ENCODE measurements at places on chromosomes 5 and 9. TPM values are rescaled to one million over a fixed set of nuclear protein-coding genes. Genes with fewer than 3 reads are reported as not detected.

DNA sequence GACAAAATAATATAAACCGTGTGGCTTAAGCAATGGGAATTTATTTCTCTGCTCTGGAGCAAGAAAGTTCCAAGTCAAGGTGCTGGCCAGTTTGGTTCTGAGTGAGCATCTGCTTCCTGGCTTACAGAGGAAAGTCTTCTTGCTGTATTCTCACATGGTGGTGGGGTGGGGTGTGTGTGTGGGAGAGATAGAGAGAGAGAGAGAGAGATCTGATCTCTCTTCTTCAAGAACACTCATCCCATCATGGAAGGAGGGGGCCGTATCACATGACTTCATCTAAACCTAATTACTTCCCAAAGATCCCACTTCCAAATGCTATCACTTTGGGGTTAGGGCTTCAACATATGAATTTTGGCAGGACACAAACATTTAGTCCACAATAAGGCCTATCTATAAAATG, 91.2 kb downstream of the PRR16 start:
- no peak for DNase-seq

DNA sequence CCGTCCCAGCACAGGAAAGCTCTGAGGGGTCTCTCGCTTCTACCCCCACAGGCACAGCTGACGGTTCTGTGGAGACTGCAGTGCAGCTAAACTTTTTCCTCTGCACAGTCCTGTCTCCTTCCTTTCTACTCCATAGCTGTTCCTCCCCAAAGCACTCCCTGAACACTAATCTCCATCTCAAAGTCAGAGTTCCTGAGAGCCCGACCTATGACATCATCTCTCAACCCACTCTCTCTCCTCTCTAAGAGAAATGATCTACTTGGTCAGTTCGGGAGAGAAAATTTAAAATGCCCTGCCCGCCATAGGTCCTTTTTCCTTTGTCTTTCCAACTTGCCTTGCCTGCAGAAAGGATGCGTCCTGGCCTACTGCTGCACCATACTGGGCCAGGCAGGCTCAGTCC, 90.6 kb downstream of the FANCC start:
- no peak for DNase-seq

DNA sequence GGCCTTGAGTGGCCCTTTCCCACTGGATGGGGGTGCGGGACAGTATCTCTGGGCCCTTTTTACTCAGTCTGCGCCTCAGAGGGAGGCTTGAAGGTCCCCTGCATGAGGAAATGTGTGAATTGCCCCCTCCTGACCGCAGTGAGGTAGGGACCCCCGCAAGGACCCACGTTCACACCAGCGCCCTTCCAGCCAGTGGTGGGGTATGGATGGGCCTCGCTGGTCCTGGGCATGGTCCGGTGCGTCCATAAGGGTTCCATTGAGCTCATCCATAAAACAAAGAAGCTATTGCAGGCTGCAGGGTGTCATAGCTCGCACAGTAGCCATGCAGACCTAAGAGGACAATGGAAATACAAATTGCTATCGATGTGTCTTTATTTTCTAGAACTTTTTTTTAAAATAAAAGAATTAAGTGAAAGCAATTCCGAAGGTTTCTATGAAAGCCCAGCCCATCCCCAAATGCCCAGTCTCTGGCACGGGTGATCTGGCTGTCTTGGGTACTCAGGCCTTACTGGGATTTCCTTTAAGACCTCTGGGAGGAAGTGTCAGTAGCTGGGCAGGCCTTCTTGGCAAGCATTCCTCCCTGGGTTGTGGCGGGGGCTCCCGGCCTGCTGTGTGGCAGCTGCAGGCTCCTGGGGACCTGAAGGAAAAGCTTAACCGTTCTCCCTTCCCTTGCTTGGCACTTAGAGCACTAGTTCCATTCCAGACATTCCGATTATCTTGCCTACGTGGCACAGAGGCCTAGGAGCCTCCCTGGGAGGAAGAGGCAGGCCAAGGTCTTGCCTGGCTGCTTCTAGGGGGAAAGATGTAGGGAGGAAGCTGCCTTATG, 1.5 kb upstream of the SEMA5A start:
- no peak for DNase-seq

The FCN1 gene
- total RNA-seq = 7.8 TPM

DNA sequence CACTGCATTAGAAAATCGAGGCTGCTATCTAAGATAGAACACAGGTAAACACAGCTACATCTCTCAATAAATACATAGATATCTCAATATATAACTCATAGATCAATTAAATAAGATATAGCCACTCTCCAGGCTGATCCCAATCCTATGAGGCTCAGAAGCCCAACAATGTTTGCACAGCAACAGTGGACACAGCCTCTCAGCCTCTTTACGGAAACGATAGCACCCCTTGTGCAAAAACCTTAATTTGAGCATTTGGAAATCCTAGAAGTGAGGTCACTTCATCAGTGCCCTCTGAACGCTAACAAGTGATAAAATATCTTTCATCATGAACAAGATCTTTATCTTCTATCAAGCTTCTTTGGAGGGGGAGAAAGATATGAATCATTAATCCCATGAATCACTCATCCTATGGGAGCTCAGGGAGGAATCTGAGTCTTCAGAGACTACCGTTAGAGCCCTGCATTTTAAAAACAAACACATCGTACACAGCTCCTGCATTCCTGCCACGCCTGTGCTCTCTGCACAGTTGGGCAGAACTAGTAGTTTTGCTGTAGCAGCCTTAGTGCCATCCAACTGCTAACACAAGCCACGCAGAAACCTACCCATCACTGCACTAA, 71.4 kb downstream of the MED27 start:
- no peak for DNase-seq

DNA sequence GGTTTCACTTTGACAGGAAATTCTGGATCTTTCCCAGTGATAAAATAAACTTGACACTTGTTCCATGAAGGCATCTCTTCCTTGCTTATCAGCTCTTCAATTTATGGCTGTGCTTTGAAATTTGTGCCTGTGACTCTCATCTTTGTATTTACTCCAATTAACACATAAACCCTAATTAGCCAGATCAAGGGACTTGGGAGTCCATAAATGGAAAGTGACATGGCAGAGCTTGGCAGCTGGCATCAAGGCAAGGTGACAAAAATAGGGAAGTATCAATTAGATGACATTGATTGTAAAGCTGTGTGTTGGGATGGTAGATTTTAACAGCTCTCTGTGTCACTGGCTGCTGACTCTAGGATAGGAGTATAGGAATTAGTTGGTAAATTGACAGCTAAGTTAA, 133.9 kb downstream of the PBX3 start:
- DNase-seq = no peak

DNA sequence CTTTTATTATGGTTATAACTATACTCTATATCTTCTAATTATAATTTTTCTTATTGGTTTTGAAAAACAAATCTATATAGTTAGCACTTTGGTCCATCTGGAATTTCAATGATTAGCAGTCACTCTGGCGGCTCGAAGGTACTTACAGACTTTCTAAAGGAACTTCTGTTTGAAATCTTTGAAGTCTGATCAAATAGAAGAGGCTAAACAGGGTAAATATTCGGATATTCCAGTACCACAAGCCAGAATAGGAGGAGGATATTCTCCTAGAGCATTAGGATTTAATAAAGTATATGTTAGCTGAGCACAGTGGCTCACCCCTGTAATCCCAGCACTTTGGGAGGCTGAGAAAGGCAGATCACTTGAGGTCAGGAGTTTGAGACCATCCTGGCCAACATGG, 38.7 kb upstream of the HSD17B3 start:
- no peak for DNase-seq

The OR1Q1 gene
- not detected for total RNA-seq
